ENCODE measurements at places on chromosomes 7 and 10.

DNA sequence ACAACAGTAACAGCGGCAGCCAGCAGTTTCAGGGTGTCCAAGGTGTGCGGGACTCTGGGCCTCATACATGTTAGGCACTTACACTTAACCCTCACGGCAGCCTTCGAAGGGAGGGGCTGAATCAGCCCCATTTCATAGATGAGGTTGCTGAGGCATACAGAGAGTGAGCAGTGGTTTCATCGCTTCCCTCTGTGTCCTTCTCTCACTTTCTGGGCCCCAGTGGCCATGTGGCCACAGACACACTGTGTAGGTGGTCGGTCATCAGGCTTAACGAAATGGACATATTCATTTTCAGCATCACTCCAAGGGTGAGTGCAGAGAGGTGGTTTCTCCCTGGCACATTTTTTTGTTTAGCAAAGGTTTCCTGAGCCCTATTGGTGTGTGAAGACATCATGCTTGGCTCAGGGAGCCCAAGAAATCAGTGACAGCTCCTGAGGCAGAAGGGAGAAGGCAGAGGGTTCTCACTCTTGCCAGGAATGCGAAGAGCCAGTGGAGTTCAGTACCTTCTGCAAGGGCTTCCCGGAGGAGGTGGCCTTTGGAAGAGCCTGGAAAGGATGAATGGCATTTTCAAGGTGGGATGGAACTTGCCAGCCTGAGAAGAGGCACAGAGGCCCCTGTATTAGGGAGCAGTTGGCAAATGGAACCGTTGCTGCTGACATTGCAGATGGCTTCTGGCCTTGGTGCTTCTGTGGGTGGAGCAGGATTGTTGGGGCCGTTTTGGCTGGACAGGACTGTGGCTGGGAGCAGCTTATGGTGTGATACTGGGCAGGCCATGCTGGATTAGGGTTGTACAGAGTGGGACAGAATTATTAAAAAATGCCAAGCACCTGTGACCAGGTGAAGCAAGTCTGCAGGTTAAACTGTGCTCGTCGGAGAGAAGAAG, 61.7 kb upstream of the PPIF start:
- DNase-seq, result peak; percentile 76

DNA sequence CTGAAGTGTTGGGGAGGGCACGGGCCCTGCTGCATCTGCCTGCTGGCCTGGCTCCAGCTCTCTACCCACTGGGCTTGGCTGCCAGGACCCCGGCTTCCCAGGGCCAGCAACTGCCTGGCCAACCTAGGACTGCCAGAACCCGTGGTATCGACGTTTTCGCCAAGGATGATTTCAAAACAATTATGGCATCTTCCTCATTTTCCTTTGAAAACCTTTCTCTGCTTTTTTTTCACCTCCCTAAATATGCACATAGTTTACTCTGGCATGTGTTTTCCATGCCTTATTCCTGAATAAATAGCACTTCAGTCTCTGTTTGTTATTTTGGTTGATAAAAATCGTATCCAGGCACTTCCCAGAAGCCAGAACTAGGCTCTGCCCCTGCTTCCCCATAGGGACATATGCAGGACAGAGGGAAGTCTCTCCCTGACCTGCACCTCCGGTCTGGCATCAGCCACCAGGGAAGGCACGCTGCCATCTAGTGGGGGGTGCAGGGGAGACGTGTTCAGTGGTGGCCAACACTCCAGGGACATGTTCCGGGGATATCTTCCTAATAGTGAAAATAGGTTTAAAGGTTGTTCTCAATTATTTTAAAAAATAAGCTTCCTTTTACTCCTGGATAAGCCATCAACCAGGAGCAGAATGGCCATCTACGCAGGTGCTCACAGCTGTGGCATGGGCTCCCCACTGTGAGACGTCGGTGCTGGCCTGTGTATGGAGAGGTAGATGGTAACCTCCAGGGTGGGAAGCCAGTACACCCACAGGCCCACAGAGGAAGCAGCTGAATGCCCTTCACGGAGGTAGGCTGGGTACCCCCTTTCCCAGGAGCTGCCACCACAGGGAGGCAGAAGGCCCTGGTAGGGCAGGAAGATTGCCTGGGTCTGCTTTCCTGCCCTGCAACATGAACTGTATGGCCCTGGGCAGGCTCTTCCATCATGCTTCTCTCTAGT, 30.7 kb upstream of the ANTXRL start:
- peak; percentile 61 for DNase-seq

DNA sequence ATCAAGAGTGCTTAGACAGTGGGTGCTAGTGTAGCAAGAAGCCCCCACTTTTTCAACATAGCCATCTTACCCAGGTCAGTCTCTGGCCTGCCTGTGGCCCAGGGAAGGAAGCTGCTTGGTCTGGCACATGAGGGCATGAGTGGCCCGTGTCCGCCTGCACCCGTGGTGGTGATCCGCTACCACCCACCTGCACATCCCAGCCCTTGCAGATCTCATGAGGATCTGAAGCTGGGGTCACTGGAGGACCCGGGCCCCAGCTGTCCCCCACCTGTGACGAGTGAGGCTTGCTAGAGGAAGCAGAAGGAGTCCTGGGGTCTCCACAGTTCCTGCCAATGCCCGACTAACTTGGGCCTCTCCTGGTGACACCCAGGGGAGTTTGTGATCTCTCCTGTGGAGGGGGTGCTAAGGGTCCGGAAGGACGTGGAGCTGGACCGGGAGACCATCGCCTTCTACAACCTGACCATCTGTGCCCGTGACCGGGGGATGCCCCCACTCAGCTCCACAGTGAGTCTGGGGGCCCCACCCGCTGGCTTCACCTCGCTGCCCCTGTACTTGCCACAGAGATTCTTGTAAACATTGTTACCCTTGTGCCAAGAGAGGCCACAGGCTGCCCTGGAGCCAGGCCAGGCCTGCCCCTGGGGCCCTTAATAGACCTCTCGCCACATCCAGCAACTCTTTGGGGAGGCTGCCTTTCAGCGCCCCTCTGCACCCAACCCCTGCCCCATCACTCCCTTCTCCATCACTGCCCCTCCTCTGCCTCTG, 10.8 kb upstream of the VSIR start:
- DNase-seq, result peak; percentile 45

DNA sequence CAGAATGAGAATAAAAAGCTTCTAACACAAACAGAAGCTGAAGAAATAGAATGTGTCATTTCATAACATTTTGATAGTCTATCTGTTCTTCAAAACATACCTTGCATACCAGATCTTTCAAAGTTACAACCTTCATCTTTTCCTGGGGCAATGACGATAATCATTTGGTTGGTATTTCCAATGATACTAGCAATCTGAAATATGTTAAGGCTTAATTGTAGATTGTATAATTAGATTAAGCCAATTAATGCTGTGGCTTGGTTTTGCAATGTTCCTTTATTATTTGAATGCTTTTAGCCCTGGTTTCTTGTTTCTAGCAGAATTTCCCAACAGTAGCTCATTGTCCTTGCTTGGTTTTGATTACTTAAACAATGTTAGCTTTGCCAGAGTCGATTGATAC, 84.6 kb downstream of the CABCOCO1 start:
- no peak for DNase-seq

GRCh38 chr7:149662591-149663095, 110.7 kb downstream of the ZNF467 start:
- DNase-seq, result no peak

GRCh38 chr10:97590082-97590747, 694 bp downstream of the C10orf62 start:
- DNase-seq, result no peak

DNA sequence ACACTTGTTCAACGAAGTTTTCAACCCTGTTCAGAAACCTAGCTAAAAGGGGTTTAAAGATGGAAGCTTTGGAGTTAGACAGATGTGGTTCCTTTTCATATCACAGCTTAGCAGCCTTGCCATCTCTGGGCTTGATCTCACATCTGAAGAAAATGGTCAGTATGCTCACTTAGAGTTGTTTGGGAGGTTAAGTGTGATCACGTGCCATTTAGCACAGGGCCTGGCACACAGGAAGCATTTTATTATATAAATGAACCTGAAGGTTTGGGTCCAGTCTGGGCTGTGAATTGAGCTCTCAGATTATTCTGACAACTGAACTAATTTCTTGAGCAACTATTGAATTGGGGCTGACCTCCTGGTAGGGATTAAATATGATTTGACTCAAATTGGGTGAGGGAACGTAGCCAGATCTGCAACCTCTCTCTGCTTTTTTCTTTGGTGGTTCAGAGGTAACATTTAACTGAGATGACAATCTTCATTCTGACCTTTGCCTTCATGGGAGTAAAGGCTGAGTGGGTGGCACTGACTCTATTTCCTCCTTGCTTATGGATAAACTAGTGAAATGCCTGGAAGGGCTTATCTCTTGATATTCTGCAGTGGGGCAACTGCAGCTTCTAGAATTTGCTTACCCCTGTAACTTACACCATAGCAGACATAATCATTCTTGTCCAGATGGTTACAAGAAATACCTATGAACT, 10.2 kb upstream of the HKDC1 start:
- DNase-seq, result no peak

GRCh38 chr10:89648074-89648473, 3.0 kb upstream of the PANK1 start:
- DNase-seq, result no peak

DNA sequence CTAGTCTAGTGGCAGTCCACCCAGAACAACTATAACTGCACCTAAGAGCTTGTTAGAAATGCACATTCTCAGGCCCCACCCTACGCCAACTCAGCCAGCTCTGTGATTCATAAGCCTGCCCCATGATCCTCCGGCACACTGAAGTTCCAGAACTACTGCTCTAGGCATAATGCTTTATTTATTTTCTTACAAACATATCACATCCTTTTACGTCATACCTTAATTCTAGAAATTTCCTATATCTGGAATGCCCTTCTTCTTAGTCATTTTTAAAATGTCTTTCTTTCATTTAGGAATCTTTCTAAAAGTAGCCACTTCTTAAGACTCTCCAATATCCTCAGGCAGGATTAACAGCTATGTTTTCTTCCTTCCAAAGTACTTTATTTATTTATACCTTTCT, 480.1 kb downstream of the INHBA start:
- DNase-seq, result no peak

DNA sequence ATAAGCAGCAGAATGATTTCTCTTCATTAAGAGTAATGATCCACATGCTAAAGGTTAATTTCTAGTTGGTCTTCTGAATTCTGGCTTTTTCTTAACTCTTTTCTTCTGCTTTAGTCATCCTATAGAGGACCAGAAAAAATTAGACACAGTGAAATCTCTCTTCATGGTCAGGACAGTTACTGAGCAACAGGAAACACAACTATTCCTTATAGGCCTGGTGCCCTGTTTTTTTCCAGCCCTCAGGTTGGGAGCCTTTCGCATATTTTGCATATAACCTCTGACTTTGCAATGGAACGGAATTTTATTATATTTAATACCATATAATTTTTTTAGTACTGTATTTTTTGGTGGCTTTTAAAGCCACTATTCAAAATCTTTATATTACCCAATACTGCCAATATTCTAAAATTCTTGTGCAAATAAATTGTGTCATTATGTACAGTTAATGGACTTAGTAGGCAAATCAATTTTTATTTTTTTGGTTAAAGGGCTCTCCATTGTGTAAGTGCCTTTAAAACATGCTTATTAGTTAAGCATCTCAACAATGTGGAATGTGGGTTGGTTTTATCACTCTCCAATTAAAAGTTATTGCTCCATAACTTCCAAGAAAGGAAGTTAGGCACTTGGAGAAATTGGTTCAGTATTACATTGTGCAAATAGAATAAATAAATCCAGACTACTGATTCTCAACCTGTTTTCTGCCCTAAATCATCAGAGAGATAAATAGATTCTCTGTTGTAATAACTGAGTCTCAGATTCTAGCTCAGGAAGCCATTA, 22.5 kb downstream of the ARL4A start:
- no peak for DNase-seq

GRCh38 chr7:45718464-45719330, 144.5 kb downstream of the ADCY1 start:
- no peak for DNase-seq

DNA sequence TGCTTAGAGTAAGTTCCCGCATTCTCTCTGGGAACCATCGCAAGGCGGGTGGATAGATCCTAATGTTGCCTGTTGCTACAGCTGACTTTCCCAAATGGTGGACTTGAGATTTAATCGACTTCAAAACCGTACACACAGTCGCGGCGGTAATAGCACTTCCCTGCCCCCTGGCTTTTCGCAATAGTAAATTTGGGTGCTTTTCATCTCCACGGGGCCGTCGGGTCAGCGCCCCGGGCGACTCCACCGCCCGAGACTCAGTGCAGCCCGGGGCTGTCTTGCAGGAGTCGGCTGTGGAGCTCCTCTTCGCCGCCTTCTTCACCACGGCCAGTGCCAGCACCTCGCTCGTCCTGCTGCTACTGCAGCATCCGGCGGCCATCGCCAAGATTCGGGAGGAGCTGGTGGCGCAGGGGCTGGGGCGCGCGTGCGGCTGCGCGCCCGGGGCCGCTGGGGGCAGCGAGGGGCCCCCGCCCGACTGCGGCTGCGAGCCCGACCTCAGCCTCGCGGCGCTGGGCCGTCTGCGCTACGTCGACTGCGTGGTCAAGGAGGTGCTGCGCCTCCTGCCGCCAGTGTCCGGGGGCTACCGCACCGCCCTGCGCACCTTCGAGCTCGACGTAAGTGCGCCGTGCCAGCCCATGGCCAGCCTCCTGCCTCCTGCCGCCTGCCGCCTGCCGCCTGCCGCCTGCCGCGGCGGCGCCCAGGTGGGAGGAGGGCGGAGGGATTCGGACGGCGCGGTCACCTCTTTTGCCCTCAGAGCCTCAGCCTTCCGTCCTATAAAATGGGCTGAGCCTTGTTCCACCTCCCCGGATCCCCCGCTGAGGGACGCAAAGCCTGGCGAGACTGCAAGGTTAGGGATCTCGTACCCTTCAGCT, 5.3 kb downstream of the CYP26C1 start:
- peak; percentile 77 for DNase-seq

GRCh38 chr10:75852851-75853484, 421.5 kb downstream of the LRMDA start:
- DNase-seq, result no peak

GRCh38 chr10:97858001-97858439, 8.4 kb downstream of the GOLGA7B start:
- DNase-seq, result no peak

DNA sequence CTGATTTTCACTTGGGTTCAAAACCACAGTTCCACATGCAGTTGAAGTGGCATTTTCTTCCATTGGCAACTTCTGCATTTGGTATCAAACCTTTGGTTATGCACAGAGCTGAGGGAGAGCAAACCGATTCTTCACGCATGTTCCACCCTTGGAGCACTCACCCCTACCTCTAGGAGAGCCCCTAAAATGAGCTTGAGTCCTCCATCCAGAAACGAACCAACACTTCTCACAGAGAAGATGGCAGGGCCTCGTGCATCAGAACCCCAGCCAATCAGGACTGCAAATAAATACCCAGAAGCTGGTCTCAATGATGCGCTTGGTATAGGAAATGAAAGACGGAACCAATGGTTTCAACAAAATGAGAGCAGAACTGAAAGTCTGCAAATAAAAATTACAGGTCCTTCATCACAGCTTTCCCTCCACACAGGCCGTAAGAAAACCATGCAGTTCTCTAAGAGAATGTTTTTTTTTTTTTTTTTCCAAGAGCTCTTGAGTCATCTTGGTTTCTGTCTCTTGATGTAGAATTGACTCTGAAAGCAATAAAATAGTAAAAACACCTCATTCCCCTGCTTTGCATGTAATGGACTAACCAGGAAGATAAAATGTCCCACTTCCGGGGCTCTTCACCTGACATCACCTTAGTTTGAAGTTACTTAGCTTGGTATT, 23.9 kb downstream of the KLF6 start:
- DNase-seq, result no peak
